ENCODE measurements at places on chromosomes 6 and 20.

DNA sequence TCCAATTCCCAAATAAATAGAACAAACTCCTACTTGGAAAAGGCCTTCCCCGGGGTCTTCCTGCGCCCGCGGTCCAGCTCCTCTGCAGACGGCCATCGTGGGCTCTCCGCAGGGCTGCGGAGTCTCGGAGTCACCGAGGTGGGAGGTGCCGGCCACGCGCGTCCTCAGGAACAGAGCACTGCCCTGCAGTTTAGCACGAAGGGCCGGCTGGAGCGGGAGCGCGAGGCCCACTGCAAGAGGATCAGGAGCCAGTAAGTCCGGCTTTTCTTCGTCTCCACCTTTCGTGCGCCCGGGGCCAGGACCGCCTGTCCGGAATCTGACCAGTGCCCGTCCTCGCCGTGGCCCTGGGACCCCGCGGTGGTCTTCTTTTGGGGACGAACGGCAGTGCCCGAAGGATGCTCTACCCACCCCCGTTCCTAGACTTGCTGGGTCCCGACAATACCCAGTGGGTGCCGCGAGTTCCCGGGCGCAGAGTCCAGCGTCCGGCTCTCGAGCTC is 1.4 kb downstream of the BHLHE23 start:
- no peak for DNase-seq

- no peak for DNase-seq
Measured at GRCh38 chr6:108598305-108598863, 37.7 kb downstream of the FOXO3 start.

GRCh38 chr6:54876365-54876764 is 29.8 kb downstream of the FAM83B start:
- DNase-seq, result no peak

- DNase-seq, result no peak
Measured at GRCh38 chr6:88538130-88538706, 372.1 kb upstream of the CNR1 start.

DNA sequence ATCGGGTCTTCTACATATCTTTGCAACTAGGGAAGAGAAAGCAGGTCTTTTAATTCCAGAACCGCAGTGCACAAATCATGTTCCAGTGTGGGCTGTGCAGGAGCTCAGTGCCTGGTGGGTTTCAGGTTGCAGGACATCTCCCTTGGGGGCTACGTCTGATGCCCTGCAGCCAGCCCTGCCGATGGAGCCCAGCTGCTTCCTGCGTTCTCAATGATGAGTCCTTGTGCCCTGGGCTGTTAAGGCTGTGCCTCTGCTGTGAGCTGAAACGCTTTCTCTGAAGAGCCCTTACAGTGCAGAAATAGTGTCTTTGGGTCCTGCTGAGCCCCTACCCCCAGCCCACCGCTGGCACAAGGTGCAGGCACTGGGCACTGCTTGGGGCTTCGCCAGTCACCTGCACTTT is 192.9 kb downstream of the SYNDIG1 start:
- DNase-seq, result no peak

GRCh38 chr20:62740286-62741141 is 31.9 kb downstream of the NTSR1 start:
- DNase-seq, result peak; percentile 83

Data from CD8-positive, alpha-beta T cell (primary cell).